Skeletal muscle tissue (tissue), 5 donors: ENCODE measurements at places on chromosomes 5 and 9. TPM values are rescaled to one million over a fixed set of nuclear protein-coding genes. Genes with fewer than 3 reads are reported as not detected.

The PCA3 gene
- not detected for total RNA-seq

The BARHL1 gene
- total RNA-seq: not detected

The RASGRF2 gene
- total RNA-seq: 1.0 TPM

The RGS14 gene
- 12.5 TPM for total RNA-seq

The OR13J1 gene
- total RNA-seq: not detected

The ACOT12 gene
- total RNA-seq: 0.52 TPM

The ADAMTS13 gene
- total RNA-seq: 1.6 TPM

The PDE6A gene
- total RNA-seq: not detected

The PCDHB10 gene
- total RNA-seq: 2.6 TPM

The LCN6 gene
- not detected for total RNA-seq

The PIGO gene
- total RNA-seq: 6.3 TPM

The ADRA1B gene
- total RNA-seq: under 0.01 TPM

The NTNG2 gene
- under 0.01 TPM for total RNA-seq

The MSMP gene
- total RNA-seq: not detected

The SLC2A6 gene
- total RNA-seq: 0.52 TPM

The BNC2 gene
- total RNA-seq: 10.4 TPM

The CFAP77 gene
- not detected for total RNA-seq

The UNC5A gene
- not detected for total RNA-seq

The KIF20A gene
- 8.9 TPM for total RNA-seq

The SPINK4 gene
- total RNA-seq: not detected

The CEP78 gene
- 11.5 TPM for total RNA-seq

The COMMD10 gene
- total RNA-seq: 37.1 TPM

The NFIB gene
- 95.0 TPM for total RNA-seq

The RETREG1 gene
- 61.1 TPM for total RNA-seq

The EGFLAM gene
- 41.8 TPM for total RNA-seq

The MLANA gene
- total RNA-seq: not detected

The XRCC4 gene
- total RNA-seq: 3.7 TPM

The PCDHGA8 gene
- 3.7 TPM for total RNA-seq

The ATP6V1G1 gene
- total RNA-seq: 56.9 TPM

The RIMOC1 gene
- total RNA-seq: 8.4 TPM

The PCDHB5 gene
- total RNA-seq: 3.1 TPM

The IGIP gene
- total RNA-seq: 5.7 TPM

The HSPA5 gene
- total RNA-seq: 48.5 TPM

The TSLP gene
- total RNA-seq: under 0.01 TPM

The IFNA14 gene
- total RNA-seq: not detected

The CDC20B gene
- total RNA-seq: not detected

The MGAT4B gene
- total RNA-seq: 32.4 TPM

The SPATA9 gene
- total RNA-seq: 1.0 TPM

The PARP8 gene
- total RNA-seq: 12.0 TPM

The RFX3 gene
- total RNA-seq: 9.9 TPM

The RGS3 gene
- total RNA-seq: 48.0 TPM

The CTXN3 gene
- total RNA-seq: 1.0 TPM

The SUSD1 gene
- total RNA-seq: 22.4 TPM

The SLC25A2 gene
- 0.52 TPM for total RNA-seq

The PITX1 gene
- 2.6 TPM for total RNA-seq

The FCHSD1 gene
- 5.2 TPM for total RNA-seq

The FAM151B gene
- total RNA-seq: 7.8 TPM
